Stimulated activated CD8-positive, alpha-beta memory T cell treated with anti-CD3 and anti-CD28 coated beads, Interleukin-4, amount 100 ng/mL, for 1 hour (primary cell): ENCODE measurements at places on chromosomes 7 and 10.

DNA sequence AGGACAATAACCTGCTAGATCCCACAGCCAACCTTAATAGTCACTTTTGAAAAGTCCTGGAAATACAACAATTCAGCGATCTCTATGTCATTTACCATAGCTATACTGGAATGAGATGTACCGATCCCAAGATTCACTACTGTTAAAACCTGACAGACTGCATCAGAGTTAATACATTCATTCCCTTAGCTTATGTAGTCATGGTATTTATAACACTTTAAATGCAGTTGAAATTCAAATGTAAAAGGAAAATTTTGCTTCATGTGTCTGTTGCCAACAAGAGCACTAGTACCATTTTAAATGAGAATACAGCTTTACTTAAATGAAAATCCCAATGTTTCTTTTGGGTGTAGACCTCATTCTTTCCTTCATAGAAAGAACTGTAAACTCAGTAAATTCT is 11.1 kb upstream of the GGCT start:
- no peak for DNase-seq

DNA sequence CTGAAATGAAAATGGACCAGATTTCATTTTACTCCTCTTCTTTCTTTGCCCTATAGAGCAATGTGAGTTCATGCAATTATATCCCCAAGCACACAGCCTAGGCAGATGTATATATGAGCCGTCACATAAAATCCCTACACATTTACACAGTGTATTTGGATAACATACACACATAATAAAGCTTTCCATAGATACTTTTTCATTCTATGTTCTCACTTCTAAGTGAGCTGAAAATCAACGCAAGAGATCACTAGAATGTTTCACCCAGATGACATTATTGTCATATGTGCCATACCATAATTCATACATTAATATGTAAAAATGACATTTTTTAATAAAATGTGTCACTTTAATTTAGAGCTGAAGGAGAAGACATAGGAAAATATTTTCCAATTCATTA is 129.4 kb downstream of the INHBA start:
- no peak for DNase-seq

DNA sequence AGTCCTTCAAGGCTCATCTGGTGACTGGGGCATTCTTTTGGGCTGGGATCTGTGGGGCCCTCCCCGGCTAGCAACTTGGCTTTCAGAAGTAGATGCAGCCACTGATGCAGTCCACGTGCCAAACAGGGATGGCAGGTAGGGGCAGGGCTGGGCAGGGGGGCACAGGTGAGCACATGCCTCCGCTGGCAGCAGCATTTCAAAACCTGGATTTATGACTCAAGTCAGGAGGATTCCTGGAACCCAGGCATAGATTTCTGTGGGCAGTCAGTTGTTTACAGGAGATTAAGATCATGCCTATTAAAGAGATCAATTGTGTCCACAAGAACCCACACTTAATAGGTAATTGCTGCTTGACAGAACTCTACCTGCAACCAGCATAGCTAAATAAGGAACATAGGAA is 839 bp upstream of the HABP2 start:
- no peak for DNase-seq

GRCh38 chr10:44292390-44293002 is 92.4 kb downstream of the CXCL12 start:
- no peak for DNase-seq

GRCh38 chr10:6035101-6035834 is 26.9 kb downstream of the IL2RA start:
- DNase-seq, result no peak

- DNase-seq, result no peak
Measured at GRCh38 chr10:14843327-14843988, 5.4 kb downstream of the HSPA14 start.

- DNase-seq, result no peak
Measured at GRCh38 chr10:109247814-109248213, 675.5 kb downstream of the XPNPEP1 start.

DNA sequence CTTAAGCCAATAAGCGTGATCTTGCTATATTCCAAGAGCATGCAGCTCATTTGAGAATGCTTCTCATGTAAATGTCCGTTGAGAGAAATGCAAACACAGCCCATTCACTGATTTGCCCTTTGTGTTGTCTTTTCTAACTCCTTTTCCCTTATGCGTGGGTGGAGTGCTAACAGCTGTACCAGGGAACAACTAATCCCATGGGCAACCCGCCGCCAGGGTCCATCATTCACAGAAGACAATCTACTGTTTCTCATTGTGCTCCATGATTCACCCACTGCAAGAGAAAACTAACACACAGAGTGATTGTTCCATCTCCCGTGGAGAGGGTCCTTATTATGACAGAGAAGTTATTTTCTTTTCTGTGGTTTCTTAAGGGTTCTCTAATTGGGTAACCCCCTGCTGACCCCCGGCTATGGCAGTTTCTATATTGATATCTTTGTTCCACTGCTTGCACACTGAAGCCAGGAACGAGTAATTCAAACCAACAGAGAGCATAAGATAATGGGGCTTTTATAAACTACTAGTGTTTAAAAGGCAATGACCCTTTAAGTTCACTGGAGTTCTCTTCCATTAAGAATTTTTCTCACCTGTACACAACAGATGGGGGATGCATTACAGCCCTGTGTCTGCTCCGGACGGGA is 298.7 kb downstream of the BAMBI start:
- DNase-seq, result no peak

GRCh38 chr7:66640802-66641525 is 12.3 kb downstream of the KCTD7 start:
- no peak for DNase-seq

- DNase-seq, result no peak
Measured at GRCh38 chr10:62692085-62692484, 112.4 kb upstream of the ADO start.

- DNase-seq, result no peak
Measured at GRCh38 chr10:13567030-13567429, 19.7 kb upstream of the PRPF18 start.

DNA sequence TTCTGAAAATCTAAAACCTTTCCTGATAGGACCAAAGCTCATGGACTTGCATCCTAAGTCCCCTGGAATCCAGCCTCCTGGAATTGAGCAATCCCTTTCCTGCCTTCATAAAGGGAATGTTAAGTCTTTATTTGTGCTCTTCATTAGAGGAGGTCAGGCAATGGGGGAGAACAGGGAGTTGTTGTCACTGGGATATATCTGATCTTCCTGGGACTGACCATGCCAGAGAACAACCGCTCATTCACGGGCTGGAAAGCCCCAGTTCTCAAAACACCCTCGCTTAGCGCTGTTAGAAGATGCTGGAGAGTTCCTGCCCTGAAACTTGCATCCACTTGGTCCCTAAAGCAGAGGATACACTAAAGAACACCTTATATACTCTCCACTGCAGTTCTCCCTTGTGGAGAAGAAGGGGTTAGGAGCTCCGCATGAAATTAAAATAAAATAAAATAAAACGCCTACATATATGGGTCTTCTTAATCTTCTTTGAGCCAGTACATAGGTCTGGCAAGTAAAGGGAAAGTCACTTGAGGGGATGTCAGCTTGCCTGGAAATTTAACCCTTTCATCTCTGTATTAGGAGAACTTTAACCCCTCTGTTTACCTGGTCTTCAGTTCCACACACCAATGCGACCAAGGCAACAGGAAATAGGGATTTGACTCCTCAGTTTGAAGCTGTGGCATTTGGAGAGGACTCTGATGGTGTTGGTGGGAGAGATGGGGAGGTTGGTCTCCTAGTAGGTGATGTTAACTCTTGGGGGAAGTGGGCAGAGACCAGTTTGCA is 1.2 kb downstream of the SORCS1 start:
- no peak for DNase-seq

DNA sequence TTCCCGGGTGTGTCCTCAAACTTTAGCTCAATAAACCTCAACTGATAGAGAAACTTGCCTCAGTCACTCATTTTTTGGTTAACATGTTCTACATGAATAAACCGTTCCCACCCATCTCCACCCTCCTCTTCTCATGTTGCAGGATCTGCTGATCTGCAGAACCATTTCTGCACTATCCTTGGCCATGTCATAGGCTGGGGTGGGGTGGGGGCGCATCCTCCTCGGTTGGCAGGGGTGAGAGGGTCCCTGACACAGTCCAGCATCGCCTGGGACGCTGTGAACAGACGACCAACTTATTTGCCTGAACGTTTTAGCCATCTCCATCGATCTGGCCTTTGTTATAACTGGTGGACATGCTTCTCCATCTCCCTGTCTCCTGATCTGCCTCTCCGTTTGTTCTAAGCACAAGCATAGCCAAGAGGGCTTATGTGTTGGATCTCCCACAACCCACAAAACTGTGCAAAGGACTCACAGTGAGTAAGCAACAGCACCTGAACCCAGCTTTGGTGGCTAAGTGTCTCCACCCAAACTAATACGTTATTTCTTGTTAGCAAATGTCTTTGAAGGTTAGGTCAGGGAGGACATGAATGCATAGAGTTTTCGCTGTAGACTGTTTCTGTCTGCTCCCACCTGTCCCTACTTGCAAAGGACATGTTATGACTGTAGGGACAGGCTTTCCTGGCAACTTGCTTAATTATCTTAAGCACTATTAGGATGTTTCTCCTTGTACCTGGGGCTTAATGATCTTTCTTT is 51.7 kb downstream of the PRKCQ start:
- DNase-seq, result no peak

GRCh38 chr7:73699370-73700068 is 16.1 kb downstream of the BUD23 start:
- DNase-seq, result no peak

DNA sequence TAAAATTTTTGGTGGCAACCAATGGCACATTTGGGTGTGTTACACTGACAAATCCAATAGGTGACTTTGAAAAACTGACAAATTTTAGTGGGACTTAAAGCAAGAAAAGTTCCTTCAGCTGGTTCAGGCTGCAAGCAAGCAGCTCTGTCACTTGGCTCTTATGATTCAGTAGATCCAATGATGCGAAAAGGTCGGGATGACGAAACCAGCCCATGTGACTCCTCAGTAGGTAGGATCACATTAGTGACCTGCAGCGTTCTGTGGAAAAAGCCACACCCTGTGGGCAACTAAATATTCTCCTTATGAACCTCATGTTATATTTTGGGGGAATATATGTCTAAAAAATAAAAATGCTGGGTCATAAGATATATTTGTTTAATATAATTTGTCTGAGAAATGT is 13.3 kb upstream of the TSGA13 start:
- DNase-seq, result no peak

- DNase-seq, result no peak
Measured at GRCh38 chr7:131075406-131075805, 252.3 kb upstream of the MKLN1 start.
